Activated T-cell treated with anti-CD3 and anti-CD28 coated beads, Interleukin-2, amount 50 U/mL, for 72 hours (primary cell): ENCODE measurements at places on chromosomes 12 and 14. TPM values are rescaled to one million over a fixed set of nuclear protein-coding genes. Genes with fewer than 3 reads are reported as not detected.

Gene KRT77
- not detected for total RNA-seq

Gene PPP4R4
- total RNA-seq = 6.2 TPM

Gene TAS2R8
- not detected for total RNA-seq

Gene BBOF1
- total RNA-seq = 1.4 TPM

Gene AQP6
- not detected for total RNA-seq

Gene KCNC2
- not detected for total RNA-seq

Gene SMCO2
- total RNA-seq = 0.55 TPM

Gene AQP5
- total RNA-seq = not detected

Gene TRIP11
- total RNA-seq = 39.0 TPM

Gene GALNT16
- total RNA-seq = 0.21 TPM

Gene GLIPR1
- 10.0 TPM for total RNA-seq

- DNase-seq = no peak
Measured at GRCh38 chr14:104860414-104860813, 4.7 kb upstream of the CEP170B start.

- no peak for DNase-seq
Measured at GRCh38 chr12:81114226-81114625, 36.3 kb downstream of the ACSS3 start.

DNA sequence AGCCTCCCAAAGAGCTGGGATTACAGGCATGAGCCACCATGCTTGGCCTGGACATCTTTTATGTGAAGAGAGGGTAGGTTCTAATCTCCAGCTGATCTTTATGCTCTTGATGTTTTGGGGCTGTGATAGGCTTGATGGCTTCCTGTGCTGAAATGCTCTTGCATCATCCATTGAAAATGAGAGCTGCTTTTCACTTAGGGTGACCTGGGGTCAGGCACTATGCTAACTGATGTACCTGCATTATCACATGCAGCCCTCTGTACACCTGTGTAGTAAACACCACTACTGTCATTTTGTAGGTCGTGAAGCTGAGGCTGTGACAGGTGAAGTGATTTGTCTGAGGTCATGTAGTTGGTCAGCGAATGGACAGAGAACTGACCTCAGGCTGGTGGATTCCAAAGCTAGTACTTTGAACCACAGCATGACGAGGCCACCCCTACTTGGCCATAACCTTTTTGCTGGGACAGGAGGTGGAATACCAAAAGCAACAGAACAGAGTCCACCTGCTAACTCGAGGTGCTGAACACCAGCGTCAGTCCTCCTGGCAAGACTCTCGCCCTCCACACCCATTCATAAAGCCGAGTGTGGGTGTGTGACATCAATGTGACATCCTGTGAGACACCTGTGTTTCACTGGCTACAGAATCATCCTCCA lies 69.1 kb downstream of the C12orf75 start:
- DNase-seq = no peak

GRCh38 chr12:111143271-111143670 lies 222.9 kb upstream of the MYL2 start:
- no peak for DNase-seq

DNA sequence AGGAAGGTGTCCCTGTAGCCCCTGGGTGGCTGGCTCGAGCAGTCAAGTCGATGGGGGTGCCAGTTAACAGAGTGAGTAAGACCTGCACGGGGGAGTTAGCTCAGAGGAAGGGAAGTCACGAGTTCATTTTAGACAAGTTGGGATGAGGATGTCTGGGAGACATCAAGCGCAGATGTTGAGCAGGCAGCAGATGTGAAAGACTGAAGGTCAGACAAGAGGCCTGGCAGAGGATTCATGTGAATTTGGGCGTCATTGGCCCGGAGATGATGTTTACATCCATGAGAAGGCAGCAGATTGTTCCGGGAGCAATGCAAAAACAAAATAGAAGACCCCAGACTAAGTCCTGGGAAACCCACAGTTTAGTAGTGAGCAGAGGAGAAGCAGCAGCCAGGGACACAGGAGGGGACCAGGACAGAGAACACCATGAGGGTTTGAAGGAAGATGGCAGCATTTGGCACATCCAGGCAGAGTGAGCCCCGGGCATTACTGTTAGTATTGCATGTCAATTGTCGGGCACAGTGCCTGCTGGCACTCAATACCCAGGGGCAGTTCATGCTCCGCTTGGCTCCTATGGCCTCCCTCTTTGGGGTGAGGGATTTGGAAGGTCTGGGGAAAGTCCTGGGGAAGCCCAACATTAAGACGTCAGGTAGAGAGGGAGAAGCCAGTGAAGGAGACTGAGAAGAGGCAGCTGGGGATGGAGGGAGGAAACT lies 15.1 kb downstream of the LTBP2 start:
- DNase-seq = no peak

DNA sequence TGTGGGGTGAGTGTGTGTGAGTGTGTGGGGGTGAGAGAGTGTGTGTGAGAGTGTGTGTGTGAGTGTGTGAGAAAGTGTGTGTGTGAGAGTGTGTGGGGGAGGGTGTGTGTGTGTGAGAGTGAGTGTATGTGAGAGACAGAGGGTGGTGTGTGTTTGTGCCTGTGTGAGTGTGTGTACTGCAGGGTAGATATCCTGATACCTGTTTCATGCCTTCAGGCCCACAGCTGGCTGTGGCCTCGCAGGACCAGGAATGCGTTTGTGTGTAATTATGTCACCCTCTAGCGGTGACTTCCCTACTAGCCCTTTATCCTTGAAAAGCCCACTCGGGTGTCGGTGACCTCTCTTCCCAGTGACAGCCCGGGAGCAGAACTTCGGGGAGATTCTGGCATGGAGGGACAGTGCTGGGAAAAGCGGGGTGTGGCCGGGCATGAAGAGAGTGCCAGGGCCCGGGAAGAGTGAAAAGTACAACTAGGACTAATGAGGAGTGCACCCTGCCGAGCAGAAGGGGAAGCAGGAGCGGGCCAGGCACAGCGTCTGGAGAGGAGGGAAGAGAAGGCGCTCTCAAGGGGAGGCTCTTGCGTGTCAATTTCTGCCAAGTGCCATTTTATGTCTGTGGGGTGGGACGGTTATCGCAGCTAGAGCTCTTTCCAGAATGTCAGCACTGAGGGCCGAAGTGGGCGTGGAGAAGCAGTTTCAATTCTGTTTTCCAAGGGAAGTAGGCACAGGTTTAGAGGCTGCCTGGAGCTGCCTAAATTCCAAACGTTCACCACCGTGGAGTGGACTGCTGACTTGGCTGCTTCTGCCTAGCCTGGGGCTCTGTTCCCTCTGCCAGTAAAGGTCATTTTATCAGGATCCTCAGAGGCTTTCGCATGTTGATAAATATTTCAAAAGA lies 11.0 kb upstream of the FBXL14 start:
- DNase-seq = peak; percentile 67

DNA sequence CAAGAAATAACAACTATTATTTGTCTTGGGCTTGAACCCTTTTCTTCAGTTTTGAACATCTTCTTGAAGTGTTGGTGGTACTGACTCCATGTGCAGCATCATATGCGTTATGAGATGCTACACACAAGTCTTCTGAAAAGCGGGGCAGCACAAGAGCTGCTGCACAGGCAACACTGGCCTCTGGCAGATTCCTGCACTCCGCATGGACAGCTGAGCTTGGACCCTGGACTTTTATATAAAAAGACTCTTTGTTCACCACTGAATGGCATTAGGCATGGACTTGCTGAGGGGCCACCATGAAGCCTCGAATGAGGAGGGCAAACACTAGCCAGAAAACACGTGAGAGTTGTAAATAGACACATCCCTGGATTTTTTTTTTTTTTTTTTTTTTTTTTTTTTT lies 210.8 kb upstream of the NPAS3 start:
- DNase-seq = no peak

GRCh38 chr12:43444940-43445564 lies 107.0 kb downstream of the ADAMTS20 start:
- peak; percentile 47 for DNase-seq

- DNase-seq = no peak
Measured at GRCh38 chr12:44626883-44627282, 249.2 kb downstream of the NELL2 start.

- no peak for DNase-seq
Measured at GRCh38 chr14:51822499-51822898, 37.9 kb upstream of the GNG2 start.

- no peak for DNase-seq
Measured at GRCh38 chr12:113318900-113319628, 15.8 kb downstream of the SLC8B1 start.

- DNase-seq = no peak
Measured at GRCh38 chr12:114678718-114679117, 5.3 kb downstream of the TBX3 start.

DNA sequence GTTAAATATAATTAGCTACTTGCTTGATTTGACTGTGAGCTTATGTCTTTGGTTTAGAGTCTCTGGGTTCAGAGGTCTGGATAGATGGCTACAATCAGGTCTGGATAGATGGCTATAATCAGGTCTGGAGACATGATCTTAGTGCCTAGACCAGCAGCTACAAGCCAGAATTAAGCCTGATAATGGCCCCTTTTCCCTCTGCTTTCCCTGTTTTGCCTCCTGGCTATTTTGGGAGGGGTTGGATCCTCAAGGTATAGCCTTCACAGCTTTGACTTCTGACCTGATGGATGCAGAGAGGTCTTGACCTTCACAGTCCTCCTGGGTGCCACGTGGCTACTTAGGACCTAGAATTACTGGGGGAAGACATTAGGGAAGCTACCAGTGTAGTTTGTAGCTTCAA lies 877.7 kb downstream of the GALC start:
- no peak for DNase-seq

- DNase-seq = peak; percentile 72
Measured at GRCh38 chr14:23559010-23559925, 3.2 kb downstream of the THTPA start.

- no peak for DNase-seq
Measured at GRCh38 chr12:65628061-65628460, 196.2 kb upstream of the HMGA2 start.
